ENCODE measurements at places on chromosomes 16 and 17.

GRCh38 chr17:31007695-31008373 is 37.0 kb downstream of the RNF135 start:
- no peak for DNase-seq

DNA sequence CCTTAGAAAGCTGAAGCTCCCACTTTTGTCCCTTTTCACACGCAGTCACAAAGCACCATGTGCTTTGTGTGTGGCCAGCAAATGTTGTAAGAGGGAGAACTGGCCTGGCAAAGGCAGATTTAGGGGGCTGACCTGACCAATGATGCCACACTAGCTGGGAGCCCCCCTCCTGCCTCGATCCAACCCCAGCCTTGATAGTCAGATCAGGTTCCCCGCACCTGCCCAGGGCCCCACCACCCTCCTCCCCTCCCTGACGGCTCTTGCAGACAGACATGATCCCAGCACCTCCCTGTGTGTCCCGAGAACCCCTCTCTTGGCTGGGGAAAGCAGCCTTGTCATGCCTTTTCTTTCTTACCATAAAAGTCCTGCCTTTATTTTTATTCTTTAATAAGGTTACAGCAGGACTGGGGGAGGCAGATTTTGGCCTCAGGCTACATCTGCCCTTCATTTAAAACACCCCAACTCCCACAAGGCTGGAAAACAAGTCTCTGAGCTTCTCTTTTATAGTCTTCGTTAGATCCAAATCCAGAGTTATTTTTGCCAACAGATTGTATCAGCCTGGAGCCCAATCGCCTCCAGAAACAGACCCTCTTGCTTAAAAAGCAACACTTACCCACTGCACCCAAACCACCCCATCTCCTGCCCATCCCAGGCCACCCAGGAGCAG is 201.8 kb upstream of the CDH5 start:
- DNase-seq: no peak

GRCh38 chr17:42016411-42016831 is 818 bp downstream of the DNAJC7 start:
- no peak for DNase-seq

DNA sequence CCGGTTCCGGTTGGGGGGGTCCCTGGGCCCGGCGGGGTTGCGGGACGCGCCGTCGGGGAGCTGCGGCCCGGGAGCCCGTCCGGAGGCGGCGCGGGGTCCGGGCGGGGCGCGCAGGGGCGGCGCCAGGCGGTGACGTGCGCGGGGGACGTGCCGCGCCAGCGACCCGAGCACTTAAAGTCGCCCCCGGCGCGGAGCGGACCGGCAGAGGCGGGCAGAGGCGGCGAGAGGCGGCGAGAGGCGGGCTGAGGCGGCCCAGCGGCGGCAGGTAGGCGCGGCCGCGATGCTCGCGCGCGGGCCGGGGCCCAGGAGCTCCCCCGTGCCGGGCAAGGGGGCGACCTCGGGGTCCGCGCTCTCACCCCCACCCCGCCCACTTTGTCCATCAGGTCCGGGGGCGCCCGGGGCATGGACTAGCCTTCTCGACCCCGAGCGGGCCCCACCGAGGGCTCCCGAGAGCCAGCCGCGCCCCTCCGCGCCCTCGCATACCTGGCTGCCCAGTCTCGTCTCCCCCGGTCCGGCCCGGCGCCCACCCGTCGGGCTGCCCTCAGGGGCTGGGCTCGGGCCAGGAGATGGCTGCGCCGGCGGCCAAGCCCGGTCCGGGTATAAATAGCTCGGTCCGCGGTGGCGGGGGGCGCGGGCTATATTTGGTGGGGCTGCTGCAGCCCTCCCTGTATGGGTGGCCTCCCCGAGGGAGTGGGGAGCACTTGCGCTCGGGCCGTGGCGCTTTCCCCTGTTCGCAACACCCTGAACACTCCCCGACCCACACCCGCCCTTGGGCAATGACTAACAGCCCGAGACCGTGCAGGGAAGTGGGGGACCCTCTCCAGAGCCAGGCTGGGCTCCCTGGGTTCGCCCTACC is at the start of gene SLC16A3:
TSS of gene SLC16A3 (plus strand) at position 201 of the 856 bp plus-strand sequence. CDS start 6,967 bp downstream, outside the sequence.
- DNase-seq: peak; percentile 31

- no peak for DNase-seq
Measured at GRCh38 chr16:22625967-22626366, 115.3 kb downstream of the NPIPB5 start.

DNA sequence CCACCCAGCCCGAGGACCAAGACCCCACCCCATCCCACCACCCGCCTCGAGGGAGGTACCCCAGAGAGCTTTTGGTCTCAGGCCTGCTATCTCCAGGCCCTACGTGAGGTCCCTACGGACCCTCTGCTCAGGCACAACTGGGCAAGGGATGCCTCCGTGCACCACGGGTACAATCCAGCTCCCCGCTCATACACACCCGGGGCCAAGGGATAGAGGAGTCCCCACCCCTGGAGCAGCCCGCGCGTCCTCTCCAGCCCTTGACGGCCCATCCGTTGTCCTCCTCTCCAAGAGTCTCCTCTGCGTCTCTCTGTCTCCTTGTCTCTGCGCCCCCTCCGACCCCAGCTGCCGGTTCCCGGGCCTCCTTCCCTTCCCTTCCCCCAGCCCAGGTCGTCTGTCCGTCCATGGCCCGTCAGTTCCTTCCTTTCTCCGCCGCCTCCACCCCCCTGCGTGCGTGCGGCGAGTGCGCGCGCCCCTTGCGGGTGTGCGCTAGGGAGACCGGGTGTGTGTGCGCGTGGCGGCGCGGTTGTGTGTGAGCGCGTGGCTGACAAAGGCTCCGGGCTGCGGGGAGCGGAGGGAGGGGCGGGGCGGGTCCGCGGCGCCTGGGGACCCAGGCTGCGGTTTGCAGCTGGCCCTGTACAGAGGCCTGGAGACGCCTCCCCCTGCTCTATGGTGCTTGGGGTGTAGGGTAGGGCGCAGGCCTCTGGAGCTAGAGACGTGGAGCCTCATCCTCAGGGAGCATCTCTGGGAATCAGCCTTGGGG is 930 bp downstream of the SPNS2 start:
- no peak for DNase-seq

Data from stimulated activated CD8-positive, alpha-beta memory T cell treated with anti-CD3 and anti-CD28 coated beads, Interleukin-7, amount 100 ng/mL, for 1 hour (primary cell).